ENCODE measurements at places on chromosomes 12 and 14.

DNA sequence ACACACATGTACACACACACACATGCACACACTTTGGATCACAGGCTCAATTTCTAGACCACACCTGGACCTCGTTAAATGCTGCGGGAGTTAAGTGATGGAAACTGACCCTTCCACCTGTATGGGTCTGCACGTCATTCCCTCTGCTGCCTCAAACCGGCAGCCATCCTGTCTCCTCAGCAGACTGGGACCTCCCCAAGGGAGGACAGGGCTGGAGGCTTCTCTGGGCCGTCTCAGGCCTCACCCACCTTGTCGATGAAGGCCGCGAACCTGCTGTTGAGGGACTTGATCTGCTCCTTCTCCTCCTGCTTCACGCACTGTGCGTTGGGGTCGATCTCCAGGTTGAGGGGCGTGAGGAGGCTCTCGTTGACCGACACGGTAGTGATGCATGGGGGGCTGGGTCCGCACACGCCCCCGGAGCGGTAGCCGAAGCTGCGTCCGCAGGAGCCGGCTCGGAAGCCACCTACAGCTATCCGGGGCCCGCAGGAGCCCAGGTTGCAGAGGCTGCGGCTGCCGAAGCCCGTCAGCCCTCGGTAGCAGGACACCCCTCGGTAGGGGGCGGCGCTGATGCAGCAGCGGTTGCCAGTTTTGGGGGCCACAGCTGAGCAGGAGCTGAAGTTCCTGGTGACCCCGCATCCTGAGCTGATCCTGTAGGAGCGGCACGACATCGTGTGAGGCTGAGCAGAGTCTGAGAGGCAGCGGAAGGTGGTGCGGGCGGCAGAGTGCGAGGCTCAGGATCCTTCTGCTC is at the start of gene KRT85:
Gene KRT85, minus strand, starts transcription at position 744 of the 748 bp plus-strand sequence. Its CDS starts 76 bp downstream, at position 668.
- DNase-seq: no peak

DNA sequence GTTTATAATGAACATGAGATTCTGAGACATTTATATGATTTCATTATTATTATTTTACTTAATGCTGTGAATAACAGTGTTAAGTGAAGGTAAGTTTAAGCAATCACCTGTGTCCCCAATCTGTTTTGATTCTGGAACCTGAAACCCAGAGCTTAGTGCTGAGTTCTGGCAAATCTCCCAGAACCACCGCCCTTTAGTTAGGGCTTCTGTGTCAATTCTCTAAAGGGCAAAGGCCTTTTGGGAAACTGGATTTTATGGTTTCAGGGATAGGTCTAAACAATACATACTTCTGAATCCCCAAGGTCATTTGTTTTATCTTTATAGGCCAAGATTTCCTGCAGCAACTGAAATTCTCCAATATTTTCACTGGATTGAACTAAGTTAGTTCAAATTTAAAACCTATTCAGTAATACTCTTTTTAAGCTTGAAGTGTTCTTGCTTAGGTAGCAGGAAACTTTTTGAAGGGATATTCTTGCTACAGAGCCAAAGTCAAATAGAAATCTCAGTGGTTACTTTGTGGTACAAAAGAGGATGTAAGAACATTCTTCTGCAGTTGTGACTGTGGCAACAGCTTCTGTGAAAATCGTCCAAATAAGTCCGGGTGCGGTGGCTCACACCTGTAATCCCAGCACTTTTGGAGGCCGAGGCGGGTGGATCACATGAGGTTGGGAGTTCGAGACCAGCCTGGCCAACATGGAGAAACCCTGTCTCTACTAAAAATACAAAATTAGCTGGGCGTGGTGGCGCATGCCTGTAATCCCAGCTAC is 10.0 kb upstream of the PKP2 start:
- no peak for DNase-seq

GRCh38 chr14:23435543-23436326 is at the start of gene MYH7:
Gene MYH7 (minus strand): TSS chr14:23435660. CDS start chr14:23433732, 1,928 bp downstream.
- DNase-seq: no peak

- DNase-seq: no peak
Measured at GRCh38 chr12:80165746-80166145, 66.4 kb downstream of the OTOGL start.

GRCh38 chr12:69844416-69844815 is 19.4 kb downstream of the MYRFL start:
- DNase-seq: no peak

- DNase-seq: no peak
Measured at GRCh38 chr12:9039397-9039977, 50.1 kb downstream of the KLRG1 start.

- no peak for DNase-seq
Measured at GRCh38 chr14:103220982-103221641, 97.9 kb downstream of the TNFAIP2 start.

DNA sequence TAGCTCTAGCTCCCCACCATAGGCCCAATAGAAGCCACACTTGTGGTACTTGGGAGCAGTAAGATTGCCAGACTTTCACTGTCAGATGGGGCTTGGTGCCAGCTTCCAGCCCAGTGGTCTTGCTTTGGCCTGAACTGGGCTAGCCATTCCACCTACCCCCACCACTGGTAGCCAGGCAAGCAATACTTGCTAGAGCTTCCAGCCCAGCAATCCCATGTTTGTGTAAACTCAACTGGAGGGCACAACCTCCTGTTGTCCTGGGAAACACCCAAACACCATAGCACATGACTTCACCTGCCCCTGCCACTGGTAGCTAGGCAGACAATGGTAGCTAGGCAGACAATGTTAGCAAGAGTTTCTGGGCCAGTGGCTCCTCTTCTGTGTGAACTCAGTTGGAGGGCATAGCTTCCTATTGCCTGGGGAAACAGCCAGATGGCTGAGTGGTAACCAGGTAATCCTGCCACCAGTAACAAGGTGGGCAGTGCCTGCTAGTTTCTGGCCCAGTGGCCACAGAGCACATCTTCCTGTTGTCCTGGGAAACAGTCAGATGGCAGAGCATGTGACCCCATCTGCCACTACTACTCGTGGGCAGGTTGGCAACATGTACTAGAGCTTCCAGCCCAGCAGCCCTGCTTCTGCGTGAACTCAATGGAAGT is 5.6 kb upstream of the OR6C76 start:
- no peak for DNase-seq
